AG10803 (cell line): ENCODE measurements at places on chromosomes 4 and X.
A peak's percentile ranks its signal among the peaks of the same experiment; 100 is the strongest.

GRCh38 chrX:48784726-48785125, 1.7 kb upstream of the GATA1 start:
- DNase-seq: no peak

- DNase-seq: no peak
Observed at GRCh38 chr4:87240341-87240740, 19.9 kb upstream of the KLHL8 start.

- DNase-seq: no peak
Observed at GRCh38 chr4:118920247-118920646, 31.6 kb downstream of the SYNPO2 start.

GRCh38 chr4:121574618-121575017, 122.2 kb downstream of the ANXA5 start:
- no peak for DNase-seq

GRCh38 chrX:18877469-18877868, 106.4 kb downstream of the PHKA2 start:
- DNase-seq: no peak

DNA sequence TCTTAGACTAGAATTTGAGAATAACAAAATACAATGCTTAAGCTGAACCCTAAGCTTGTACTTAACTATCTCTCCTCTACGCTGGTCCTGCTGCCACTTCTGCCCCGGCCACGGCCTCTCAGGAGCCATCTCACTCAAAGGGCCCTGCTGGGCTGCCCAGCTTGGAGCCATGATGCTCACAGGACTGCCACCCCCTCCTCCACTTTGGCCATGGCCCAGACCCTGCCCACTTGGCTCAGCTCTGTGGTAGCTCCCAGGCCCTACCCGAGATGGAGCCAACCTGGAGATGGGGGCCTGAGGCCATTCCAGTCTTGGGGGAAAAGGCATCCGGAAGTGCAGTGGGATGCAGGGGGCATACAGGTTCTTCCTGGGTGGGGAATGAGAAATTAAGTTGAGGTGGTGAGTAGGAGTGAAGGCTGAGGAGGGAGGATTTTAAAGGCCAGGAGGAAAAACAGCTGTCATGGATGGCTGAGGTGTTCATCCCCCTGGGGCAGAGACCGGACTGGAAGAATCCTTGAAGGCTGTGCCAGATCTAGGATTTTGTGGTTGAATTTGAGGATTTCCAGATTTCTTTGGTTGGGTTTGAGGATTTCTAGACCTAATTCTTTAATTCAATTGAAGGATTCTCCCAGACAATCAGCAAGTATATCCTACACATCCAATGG, 824 bp downstream of the SASH3 start:
- DNase-seq: no peak

DNA sequence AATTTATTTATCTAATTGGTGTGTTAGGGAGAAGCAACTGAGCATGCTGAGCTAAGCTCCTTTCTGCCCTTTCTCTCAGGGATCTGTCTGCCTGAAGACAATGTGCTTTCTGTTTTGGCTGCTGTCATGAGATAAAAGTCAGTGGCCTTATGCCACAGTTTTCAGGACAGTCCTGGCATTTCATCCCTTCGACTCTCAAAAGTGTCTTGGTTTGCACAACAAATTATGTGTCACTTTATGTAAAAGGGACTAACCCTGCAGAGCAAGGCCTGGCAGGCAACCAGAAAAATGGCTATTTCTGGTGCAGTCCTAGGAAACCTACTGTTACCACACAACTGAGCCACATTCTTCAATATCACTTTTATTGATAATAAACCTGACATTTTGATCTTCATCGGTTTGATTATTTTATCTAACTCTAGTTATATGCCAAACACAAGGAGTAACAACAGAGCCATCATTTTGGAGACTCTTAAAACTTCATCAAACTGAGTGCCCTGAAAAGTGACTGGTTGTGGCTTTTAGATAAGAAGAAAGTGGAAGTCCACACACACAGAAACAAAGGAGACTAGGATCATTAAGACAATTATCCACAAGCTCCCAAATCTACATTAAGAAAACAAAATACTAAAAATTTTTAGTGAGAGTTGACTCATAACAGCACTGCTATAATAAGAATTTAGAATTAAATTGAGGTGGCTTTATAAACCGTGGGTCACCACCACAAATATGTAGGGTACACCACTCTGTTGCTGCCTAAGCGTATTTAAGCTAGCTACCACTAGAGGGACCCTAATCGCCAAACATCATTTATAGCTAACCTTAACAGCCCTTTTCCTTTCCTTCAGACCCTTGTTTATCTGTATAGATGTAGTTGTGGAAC, 95.9 kb upstream of the PTPN13 start:
- peak; percentile 75 for DNase-seq

- DNase-seq: no peak
Observed at GRCh38 chr4:184765473-184766340, 31.8 kb upstream of the CENPU start.

- peak; percentile 29 for DNase-seq
Observed at GRCh38 chrX:115183980-115184379, 5.2 kb upstream of the RBMXL3 start.

DNA sequence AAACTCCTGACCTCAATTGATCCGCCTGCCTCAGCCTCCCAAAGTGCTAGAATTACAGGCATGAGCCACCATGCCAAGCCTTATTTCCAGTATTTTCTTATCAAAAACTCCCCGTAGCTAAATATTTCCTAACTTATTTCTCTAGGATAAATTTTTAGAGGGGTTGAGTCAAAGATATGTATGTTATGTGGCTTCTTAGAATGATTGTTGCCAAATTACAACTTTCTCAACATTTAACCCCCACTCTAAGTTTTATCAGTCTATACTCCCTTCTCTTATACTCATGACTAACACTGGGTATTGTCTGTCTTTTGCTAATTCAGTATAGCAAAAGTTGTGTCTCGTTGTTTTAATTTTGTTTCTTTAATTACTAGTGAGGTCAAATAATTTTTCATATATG, 187.7 kb upstream of the LNX1 start:
- no peak for DNase-seq

DNA sequence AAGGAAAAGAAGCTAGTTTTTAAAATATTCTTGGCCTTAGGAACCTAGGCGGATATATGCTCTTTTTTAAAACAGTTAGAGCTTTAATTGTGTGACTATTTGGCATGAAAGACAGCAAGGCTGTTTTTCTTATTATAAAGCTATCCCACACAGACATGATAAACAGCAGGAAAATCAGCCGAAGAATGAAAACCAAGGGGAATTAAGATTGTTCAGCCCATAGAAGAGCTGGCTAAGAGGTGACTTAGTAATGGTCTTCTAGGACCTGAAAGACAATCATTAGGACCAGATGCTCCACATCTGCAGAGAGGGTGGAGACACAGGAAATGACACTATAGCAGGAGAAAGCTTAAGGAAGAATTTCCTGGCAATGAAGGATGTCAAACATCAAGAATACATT, 171.4 kb upstream of the NRK start:
- DNase-seq: no peak

DNA sequence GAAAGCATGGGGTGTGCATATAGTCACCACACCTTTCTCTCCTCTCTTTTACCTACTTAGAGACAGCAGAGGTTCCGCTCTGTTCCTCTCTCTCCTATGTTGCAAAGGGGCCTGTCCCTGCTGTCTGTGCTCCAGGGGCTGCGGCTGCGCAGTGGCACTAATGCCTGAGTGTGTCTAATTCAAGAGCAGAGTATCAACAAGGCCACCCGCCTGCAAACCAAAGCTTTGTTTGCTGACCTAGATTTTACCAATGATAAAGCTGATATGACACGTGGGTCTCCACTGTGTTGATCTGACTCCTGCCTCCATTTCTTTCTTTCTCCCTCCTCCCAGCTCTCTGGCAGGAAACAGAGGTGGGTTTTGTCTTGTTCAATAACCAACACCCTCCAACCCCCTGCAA, 74.9 kb downstream of the NSG1 start:
- DNase-seq: no peak

- peak; percentile 3 for DNase-seq
Observed at GRCh38 chr4:75989846-75990528, 758 bp downstream of the SDAD1 start.

GRCh38 chr4:8316251-8316771, 46.8 kb downstream of the HTRA3 start:
- DNase-seq: no peak
